ENCODE measurements at places on chromosomes 16 and 17.

DNA sequence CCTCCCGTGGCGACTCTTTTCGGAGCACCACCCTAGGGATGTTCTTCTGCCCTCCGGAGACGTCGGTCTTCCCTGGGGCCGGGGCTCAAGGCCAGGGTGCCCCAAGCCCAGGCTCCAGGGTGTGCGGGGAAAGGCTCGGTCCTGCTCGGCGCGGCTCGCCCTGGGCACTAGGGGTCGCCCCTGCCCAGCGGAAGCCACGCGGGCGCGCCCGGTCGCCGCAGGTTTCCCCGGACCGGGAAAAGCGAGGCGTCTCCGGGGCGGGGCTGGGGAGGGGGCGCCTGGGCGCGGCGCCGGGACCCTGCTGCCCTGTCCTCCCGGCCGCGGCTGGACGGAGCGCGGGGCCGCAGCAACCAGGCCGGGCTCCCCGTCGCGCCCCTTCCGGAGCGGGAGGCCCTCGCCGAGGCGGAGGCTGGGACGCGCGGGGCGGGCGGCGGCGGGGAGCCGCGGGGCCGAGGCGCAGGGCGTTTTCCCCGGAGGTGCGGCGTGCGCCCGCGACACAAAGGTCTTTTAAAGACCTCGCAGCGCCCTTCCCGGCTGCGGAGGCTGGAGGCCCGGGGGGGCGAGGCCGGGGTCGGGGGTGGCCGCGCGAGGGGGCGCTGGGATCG is 76.4 kb downstream of the MRC2 start:
- peak; percentile 74 for DNase-seq

GRCh38 chr16:54965464-54965863 is 34.8 kb downstream of the IRX5 start:
- no peak for DNase-seq

DNA sequence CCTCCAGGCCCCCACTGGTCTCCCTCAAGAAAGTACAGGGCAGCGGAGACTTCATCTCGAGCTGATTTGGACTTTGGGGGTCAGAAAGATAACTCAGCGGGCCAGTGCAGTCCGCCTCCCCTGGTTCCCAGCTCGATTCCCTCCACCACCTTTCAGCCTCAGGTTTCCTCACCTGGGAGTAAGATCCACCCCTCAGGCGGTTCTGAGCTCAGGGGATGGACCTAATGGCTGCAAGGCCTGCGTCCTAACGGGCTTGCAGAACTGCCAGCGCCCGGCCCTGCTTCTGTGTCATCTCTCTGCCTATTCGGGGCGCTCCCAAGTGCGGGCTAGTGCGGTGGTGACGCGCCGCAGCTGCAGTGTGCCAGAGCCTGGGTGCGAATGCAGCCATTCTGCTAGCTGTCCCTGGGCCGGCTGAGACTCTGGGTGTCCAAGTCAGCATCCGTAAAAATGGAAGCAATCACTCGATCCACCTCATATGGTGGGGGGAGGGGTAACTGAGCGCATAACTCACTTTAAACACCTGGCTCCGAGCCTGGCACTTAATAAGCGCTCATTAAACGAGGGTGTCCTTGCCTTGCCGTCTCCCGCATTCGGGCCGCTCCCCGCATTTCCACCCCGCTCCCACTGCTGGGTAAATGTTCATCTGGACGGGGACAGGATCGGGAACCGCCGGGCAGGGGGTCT is 129.6 kb upstream of the LHX1 start:
- no peak for DNase-seq

- DNase-seq = no peak
These were observed 1.2 kb downstream of the ASGR1 start for GRCh38 chr17:7177954-7178477.

DNA sequence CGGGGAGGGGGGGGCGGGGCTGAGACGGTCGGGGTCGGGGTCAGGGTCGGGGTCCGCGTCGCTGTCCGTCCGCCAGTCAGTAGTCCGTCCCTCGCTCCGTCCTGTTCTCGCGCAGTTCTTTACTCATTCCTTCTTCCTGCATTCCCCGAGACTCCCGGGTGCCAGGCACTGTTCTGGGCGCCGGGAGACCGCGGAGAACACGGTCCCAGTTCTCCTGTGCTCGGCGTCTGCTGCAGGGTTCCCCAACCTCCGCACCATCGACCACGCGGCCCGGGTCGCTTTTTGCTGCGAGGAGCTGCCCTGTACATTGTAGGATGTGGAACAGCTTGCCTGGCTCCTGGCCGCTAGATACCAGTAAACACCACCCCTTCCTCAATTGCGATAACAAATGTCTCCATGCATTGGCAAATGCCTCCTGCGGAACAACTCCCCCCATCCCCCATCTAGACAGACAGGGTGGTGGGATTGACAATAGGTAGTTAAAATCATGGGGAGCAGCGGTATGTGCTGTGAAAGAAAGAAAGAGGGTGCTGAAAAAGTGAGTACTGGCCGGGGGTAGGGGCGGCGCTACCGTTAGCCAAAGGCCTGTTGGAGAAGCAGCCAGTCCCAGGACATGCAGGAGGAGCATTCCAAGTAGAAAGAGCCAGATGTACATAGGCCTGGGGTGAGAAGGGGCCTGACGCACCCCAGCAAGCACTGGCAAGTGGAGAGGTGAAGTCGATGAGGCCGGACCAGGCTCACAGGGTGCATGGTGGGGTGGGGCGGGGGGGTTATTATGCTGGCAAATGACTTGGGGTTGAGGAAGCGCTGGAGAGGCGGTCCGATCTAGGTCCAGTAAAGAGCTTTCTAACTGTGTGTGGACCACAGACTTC is 631 bp downstream of the TRAF7 start:
- DNase-seq = no peak

GRCh38 chr17:57684711-57685498 is 60.2 kb downstream of the CCDC182 start:
- DNase-seq = no peak

DNA sequence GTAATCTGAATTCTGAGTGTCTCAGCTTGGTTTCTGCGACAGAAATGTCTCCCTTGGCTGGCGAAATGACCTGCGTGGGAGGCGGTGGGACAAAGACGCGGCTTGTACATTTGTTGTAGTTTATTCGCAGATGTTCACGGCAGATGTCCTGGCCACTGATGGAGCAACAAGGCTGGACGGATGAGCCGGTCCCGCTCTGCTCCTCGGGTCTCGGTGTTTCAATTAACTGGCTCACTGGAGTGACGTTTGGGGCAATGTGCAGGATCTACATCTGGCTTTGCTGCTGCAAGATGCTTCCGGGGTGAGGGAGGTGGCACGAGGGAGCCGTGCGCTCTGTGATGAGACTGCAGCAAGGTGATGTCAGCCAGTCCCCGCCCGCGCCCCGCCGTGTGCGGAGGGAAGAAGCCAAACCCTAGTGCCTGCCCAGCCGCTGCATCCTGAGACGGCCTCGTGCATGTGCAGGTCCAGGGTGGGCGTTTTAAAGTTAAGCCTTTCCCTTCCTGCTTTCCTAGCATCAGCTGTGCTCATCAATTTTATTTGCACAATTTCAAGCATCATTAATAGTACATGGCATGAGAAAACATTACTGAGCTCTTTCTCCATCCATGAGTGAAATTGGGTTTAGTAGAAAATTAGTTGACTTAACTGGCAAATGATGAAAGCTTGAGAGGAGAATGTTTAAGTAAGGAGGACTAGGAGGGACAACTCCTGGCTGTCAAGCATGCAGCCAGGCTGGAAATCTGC is 44.4 kb downstream of the MGAT5B start:
- DNase-seq = peak; percentile 72

- no peak for DNase-seq
These were observed 970 bp downstream of the EPN2 start for GRCh38 chr17:19238167-19238505.

DNA sequence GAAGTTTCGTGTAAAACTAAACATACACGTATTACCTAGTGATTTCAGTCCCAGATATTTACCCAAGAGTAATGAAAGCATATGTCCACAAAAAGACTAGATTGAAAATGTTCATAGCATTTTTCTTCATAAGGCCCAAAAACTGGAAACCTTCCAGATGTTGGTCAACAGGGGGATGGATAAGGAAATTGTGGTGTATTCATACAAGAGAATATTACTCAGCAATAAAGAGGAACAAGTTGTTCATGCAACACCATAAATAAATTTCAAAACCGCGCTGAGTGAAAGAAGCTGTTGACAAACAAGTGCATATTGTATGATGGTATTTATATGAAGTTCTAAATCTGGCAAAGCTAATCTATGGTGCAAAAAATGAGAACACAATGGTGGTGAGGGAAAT is 54.1 kb upstream of the NFAT5 start:
- no peak for DNase-seq

- DNase-seq = no peak
These were observed 27.3 kb downstream of the WFDC1 start for GRCh38 chr16:84321932-84322331.

DNA sequence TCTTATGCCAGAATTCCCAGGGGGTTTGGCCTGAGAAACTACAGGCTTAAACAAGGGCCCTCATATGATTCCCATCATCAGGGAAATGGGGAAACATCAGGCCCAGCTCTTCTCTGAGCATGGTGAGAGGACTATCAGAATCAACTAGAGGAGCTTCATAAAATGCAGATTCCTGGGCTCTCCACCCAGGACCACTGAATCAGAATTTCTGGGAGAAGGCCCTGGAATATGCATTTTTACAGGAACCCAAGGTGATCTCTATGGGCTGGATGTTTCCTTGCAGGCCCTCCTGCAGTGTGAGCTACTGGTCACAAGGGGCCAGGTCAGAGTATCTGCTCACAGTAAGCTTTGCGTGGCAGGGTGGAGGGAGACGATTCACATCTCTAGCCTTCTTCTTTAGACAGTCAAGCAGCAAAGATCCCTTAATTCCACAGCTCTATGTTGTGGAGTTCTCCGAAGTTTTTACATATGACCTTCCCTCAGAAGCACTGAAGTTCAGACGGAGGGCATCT is 38.8 kb upstream of the HOXB13 start:
- no peak for DNase-seq

DNA sequence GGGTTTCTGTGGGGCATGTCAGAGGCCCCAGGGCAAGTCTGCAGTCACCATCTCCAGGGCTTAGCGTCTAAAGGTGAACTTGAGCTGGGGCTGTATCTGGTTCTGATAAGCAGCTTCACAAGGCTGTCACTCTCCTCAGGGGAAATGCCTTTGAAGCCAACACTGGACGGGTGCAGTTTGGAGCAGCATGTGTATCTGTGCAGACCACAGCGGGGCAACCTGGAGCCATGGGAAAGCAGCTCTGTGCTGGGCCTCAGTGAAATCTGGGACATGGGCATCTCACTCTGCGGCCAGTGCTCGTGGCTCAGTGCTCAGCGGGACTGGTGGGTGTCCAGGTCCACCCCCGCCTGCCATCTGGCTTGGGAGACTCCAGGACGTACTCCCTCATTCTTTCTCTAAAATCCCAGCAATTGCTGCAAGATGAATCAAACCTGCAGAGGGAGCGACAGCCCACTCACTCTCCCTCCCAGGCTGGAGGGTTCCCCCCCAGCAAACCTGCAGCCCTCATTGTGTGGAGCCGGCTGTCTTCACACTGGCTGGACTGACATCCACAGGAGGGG is 63.5 kb downstream of the PRMT7 start:
- no peak for DNase-seq

GRCh38 chr16:74372953-74373846 is 2.9 kb upstream of the NPIPB15 start:
- peak; percentile 45 for DNase-seq

GRCh38 chr16:11105038-11105903 is 150.7 kb downstream of the SOCS1 start:
- DNase-seq = no peak

DNA sequence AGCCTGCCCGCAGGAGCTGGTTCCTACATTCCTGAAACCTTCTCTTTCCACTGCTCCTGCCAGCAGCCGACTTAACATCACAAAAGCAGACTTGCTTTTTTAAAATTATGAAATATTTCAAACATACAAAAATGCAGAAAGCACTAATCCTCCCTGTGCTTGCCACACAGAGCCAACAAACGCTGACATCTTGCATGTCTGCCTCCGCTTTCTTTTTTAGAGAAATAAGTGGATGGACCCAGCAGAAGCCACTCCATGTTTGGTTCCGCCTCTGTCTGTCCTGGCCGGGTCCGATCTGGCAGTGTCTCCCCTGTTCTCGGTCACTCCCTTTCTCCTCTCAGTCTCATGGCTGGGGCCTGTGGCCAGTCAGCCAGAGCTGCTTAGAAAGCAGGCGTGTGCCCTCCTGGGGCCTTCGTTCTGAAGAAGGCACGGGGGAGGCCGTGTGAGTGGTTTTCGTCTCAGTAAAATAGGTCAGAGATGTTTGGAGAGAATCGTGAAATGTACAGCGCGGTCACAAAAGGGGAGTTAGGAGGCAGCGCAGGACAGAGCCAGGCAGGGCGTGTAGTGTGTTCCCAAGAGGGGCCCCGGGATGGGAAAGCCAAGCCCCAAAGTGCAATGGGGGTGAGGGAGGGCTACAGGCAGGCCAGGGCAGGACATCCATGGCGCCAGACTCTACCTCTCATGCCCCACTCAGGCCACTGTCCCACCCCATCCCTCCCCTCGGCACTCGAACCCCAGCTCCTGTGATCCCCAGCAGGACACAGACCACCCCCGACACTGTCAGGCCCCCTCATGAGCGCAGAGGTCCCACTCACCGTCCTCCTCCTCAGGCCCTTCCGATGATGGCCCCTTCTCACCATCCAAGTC is 23.2 kb downstream of the MXRA7 start:
- DNase-seq = no peak

GRCh38 chr16:56783344-56783743 is 53.4 kb downstream of the NUP93 start:
- DNase-seq = no peak

GRCh38 chr16:12874186-12874585 is 27.2 kb upstream of the SHISA9 start:
- no peak for DNase-seq

- DNase-seq = no peak
These were observed 122.5 kb downstream of the XYLT1 start for GRCh38 chr16:17348042-17348783.

GRCh38 chr16:57186872-57187854 is 1.0 kb downstream of the RSPRY1 start:
- no peak for DNase-seq

DNA sequence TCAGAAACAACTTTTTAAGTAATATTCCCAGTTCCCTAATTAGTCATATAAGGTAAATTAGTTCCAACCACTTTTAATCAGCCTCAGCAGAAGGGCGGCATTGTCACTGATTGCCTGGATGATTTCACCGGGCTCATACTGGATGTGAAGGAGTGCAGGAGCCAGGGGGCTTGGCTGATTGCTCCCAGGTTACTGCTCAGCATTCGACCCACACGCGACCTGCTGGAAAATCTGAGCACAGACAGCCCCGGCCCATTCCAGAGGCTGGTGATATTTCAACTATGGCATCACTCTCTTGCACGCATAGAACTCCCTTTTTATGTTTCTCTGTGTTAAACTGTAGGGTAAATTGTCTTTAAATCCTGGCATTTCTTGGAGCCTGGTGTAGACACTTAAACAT is 34.2 kb downstream of the CPPED1 start:
- DNase-seq = no peak

Measured in putamen (tissue), 1 donor.